ENCODE measurements at places on chromosomes 2 and 18. TPM values are rescaled to one million over a fixed set of nuclear protein-coding genes. Genes with fewer than 3 reads are reported as not detected.

Gene PRSS56
- total RNA-seq, result not detected

Gene GAD1
- total RNA-seq, result 0.40 TPM

Gene DSEL
- total RNA-seq, result 7.3 TPM

Gene INPP5D
- total RNA-seq, result 43.5 TPM

Gene CABYR
- total RNA-seq, result 0.60 TPM

Gene CNDP1
- total RNA-seq, result not detected

Gene CYTIP
- not detected for total RNA-seq

GRCh38 chr18:7908681-7909299, 341.7 kb downstream of the PTPRM start:
- no peak for DNase-seq

GRCh38 chr2:126739141-126739540, 83.2 kb downstream of the GYPC start:
- DNase-seq, result no peak

- DNase-seq, result peak; percentile 78
Observed at GRCh38 chr2:64267699-64268098, 123.5 kb upstream of the PELI1 start.

DNA sequence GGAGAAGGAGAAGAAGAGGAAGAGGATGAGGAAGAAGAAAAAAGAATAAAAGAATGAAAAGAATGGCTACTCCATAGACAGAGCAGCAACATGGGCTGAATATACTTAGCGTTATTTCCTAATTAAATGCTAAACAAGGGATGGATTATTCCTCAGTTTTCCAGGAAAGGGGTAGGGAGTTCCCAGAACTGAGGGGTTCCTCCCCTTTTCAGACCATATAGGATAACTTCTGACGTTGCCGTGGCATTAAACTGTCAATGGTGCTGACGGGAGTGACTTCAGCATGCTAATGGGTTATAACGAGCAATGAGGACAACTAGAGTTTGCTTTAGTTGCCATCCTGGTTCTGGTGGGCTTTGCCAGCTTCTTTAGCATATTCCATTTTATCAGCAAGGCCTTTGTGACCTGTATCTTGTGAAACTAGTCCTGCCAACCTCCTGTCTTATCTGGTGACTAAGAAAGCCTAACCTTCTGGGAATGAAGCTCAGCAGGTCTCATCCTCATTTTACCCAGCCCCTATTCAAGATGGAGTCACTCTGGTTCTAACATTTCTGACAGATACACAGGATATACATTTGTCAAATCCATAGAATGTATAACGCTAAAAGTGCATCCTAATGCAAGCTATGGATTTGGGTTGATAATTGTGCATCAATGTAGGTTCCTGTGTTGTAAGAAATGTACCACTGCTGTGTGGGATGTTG, 152.3 kb downstream of the MAIP1 start:
- no peak for DNase-seq

- no peak for DNase-seq
Observed at GRCh38 chr2:39667104-39667885, 1.6 kb downstream of the TMEM178A start.

GRCh38 chr2:226971084-226971483, 135.2 kb downstream of the RHBDD1 start:
- DNase-seq, result no peak

- no peak for DNase-seq
Observed at GRCh38 chr18:58823412-58823811, 41.3 kb upstream of the ZNF532 start.

GRCh38 chr18:35497027-35497369, 762 bp downstream of the INO80C start:
- peak; percentile 53 for DNase-seq

- DNase-seq, result no peak
Observed at GRCh38 chr2:211368467-211368866, 812.1 kb downstream of the CPS1 start.

DNA sequence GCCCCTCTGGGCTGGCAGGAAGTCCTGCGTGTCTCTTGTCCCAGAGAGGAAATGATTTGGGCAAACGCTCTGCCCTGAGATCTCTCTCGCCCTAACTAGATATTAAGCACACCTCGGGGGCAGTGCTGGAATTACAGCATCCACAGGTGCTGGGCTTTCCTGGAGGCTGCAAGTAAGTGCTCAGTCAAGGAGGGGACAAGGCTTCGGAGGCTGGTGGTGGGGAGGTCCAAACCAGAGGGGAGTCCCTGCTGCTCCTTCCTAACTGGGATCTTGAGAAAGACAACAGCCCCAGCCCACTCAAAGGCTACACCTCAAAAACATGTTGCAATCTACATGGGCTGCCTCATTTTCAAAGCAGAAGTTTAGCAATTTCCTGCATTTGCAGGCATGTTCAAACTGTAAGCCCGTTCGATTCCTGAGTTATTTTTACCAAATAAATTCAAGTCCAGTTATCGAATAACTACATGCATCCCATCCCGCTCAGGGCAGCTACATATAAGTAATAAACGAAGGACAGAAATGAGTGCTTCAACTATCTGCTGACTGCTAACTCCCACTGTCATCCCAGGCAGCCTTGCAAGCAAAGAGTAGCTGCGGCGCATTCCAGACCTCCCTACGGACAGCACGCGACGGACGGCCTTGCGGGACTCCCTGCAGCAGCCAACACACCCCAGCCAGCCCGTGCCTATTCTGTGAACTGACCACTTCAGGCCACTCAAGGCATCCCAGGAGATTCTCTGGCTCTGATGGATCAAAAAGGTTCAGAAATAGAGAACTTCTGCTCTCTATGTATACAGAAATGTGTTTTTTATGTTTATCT, 27.5 kb downstream of the ZNF516 start:
- peak; percentile 51 for DNase-seq

GRCh38 chr2:43293744-43294695, 67.6 kb upstream of the ZFP36L2 start:
- peak; percentile 97 for DNase-seq

DNA sequence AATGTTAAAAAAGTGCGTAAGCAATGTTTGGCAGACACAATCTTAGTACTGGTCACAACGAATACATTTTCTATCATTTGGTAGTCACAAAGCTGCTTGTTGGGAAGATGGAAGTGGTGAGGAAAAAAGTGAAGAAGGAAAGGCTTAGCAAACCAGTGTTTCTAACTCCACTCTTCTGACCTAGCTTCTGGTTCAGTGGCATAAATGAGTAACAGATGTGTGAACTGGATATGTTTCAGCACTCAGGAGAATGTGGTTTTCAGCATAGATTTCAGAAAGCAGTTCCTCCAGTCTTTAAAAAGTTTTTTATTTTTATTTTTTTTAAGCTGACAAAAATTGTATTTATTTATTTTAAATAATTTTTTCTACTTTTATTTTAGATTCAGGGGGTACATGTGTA, 357.1 kb downstream of the CPS1 start:
- DNase-seq, result no peak

- no peak for DNase-seq
Observed at GRCh38 chr18:6509832-6510231, 95.1 kb upstream of the L3MBTL4 start.

GRCh38 chr18:27022477-27022876, 157.0 kb upstream of the AQP4 start:
- DNase-seq, result no peak

GRCh38 chr18:59305295-59305694, 13.2 kb downstream of the CPLX4 start:
- no peak for DNase-seq

GRCh38 chr2:110991911-110992310, 128.8 kb upstream of the BCL2L11 start:
- DNase-seq, result no peak

DNA sequence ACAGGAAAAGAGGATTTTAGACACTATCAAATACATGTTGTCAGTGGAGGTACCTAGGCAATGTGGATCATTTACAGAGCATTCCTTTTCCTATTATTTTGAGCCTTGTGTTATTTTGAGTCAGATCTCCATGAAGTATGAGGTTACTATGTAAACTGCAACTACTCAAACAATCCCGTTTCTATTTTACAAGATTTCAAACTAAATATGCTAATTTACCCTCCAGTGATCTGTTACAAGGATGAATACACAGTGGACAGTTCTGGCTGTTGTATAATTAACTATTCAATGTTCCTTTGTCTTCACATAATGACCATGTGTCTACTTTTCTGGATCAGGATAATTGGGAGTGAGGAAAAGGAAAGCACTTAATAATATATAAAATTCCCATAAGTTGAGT, 4.6 kb downstream of the HOXD1 start:
- no peak for DNase-seq
